ENCODE measurements at places on chromosomes 1 and 21. TPM values are rescaled to one million over a fixed set of nuclear protein-coding genes. Genes with fewer than 3 reads are reported as not detected.

Gene PERM1
- not detected for total RNA-seq

Gene GALE
- total RNA-seq, result 22.6 TPM

Gene PADI2
- total RNA-seq, result 4.0 TPM

Gene KCNN3
- total RNA-seq, result 0.96 TPM

Gene CD53
- total RNA-seq, result 93.6 TPM

Gene CFHR2
- not detected for total RNA-seq

Gene CD2
- 2.3 TPM for total RNA-seq

Gene GNAT2
- total RNA-seq, result not detected

Gene U2AF1
- total RNA-seq, result 24.1 TPM

Gene CASQ2
- total RNA-seq, result 1.5 TPM

- no peak for DNase-seq
Measured at GRCh38 chr1:228082918-228083870, 686 bp downstream of the ARF1 start.

DNA sequence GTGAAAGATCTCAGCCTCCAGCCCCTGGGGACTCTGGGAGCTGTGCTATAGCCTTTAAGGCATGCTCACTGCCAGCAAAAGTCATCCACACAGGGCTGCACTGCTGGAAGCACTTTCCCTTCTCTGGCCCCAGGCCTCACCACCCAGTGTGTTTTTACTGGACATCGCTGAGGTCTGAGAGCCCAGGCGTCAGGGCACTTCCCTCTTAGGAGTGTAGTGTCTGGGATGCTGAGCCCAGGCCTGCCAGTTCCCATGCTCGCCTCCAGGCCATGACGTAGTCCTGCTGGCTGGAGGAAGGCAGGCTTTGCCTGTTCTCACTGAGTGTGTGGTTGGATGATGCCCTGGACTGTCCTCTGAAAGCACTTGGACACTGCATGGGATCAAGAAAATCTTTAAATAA, 101.2 kb downstream of the GDAP2 start:
- DNase-seq, result no peak

GRCh38 chr1:160410406-160411005, 10.1 kb downstream of the VANGL2 start:
- no peak for DNase-seq

DNA sequence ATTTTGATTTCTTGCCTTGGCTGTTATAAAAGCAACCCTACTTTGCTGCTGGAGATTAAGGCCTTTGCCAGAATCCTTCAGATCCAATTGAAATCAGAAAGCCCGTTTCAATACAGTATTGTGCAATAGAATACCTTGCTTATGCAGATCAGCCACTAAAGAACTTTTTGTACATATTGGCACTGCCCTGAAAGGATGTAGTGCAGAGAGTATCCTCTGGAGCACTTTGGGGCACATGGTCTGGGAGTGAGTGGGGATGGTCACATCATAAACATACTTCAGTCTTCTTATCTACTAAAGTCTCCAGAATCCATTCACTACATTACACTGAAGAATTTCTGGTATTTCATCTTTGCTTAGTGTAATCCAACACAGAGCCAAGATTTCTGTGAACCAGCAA, 189.0 kb downstream of the CENPF start:
- DNase-seq, result no peak

- DNase-seq, result no peak
Measured at GRCh38 chr1:75134647-75135572, 722 bp downstream of the LHX8 start.

GRCh38 chr1:226404063-226404903, 3.6 kb downstream of the PARP1 start:
- DNase-seq, result no peak

DNA sequence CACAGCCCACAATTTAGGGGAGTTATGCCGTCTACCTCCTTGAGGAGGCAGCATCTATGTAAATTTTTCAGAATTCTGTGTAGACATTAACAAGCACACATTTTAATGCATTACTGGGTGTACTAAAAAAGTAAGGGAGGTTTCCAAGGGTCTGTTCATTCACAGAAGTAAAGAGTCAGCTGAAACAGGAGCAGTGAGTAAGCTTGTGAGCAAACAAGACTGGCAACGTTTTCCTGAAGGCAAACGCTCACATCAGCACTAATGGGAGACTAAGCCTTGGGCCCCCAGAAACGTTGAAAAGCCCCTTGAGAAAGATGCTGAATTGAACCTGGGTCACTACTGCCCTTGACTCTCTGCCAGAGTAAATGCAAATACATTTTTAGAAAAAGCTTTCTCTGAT, 25.7 kb downstream of the RPRD2 start:
- DNase-seq, result no peak

GRCh38 chr1:17648457-17649145, 106.5 kb upstream of the ACTL8 start:
- no peak for DNase-seq

DNA sequence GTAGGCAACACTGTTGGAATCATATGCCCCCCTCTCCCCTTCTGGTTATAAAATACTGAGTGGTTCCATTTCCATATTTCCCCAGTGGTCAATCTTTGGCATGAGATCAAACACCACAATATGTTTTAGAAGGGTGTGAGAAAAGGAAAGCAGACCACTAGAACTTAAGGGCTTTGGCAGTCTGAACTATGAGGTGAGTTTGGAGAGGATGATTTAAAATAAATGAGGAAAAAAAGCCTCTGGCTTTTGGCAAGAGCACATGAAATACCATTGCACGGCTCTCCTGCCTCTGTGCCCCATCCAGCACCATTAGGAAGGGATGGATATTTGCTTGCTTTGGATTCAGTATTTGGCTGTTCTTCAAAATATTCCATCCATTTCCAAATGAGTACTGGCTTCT, 339.5 kb upstream of the C1orf87 start:
- DNase-seq, result no peak

All from mesenteric fat pad (tissue), 1 donor.